Activated naive CD8-positive, alpha-beta T cell treated with anti-CD3 and anti-CD28 coated beads, Interleukin-2, amount 50 U/mL, for 16 hours (primary cell): ENCODE measurements at places on chromosomes 5 and 9.

- DNase-seq, result no peak
Measured at GRCh38 chr9:109811876-109812275, 31.9 kb downstream of the PALM2AKAP2 start.

DNA sequence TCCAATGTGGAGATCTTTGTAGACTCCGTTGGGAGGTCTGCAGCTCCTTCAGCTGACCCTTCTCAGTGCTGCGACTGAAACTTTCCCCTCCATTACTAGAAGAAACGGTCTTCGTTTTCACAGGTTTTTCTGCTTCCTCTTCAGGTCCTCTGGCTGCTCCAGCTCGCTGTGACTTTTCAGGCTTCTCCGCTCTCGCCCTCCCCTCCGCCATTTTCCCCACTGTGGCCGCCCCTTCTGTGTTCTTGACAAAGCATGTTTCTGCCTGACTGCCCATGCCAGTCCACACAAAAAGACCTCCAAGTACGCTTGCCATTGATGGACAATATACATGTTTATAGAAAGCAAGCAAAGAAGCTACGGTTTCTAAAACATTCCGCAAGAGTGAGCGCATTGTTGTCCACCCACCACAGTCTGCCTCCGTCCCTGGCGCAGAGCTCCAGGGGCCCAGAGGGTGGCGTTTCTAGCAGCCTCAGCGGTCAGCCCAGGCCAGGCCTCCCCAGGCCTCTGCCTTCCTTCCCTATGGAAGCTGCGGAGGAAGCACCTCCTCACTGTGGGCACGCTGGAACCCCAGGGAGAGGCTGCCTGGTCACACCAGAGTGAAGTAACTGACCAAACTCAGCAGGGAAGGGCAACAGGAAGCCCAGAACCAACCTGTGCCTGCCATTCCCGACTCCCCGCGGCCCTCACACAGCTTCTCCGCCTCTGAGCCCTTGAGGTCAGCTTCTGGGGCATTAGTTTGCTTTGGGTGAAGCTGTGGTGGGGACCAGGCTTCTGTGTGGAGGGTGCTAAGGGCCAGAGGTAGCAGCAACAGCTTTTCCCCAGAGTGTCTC, 19.9 kb upstream of the S1PR3 start:
- no peak for DNase-seq

DNA sequence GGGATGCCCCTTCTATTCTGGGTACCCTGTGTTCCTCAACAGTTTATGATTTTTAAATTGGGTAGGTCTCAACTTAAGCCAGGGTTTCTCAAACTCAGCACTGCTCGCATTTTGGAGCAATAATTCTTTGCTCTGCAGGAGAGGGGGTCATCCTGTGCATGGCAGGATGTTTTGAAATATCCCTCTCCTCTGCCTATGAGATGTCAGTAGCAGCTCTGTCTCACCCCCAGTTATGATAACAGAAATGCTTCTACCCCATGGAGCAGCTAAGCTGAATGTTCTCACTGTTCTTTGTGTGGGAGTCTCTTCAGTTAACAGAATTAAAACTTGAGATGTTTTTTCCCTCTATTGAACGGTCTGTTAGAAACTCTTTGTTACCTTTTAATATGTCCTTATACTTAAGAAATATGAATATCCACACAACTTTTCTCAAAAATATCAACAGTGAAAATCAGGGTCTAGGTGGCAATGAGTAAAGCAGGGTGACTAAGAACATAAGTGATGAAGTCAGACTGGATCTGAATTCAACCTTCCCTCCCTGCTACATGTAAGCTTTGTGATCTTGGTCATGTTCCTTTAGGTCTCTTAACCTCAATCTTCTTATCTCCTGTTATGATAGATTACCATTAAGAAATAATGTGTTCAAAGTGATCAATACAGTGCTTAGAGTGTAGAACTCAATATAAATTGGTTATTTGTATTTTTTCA, 89.0 kb downstream of the CAMK4 start:
- DNase-seq, result no peak

DNA sequence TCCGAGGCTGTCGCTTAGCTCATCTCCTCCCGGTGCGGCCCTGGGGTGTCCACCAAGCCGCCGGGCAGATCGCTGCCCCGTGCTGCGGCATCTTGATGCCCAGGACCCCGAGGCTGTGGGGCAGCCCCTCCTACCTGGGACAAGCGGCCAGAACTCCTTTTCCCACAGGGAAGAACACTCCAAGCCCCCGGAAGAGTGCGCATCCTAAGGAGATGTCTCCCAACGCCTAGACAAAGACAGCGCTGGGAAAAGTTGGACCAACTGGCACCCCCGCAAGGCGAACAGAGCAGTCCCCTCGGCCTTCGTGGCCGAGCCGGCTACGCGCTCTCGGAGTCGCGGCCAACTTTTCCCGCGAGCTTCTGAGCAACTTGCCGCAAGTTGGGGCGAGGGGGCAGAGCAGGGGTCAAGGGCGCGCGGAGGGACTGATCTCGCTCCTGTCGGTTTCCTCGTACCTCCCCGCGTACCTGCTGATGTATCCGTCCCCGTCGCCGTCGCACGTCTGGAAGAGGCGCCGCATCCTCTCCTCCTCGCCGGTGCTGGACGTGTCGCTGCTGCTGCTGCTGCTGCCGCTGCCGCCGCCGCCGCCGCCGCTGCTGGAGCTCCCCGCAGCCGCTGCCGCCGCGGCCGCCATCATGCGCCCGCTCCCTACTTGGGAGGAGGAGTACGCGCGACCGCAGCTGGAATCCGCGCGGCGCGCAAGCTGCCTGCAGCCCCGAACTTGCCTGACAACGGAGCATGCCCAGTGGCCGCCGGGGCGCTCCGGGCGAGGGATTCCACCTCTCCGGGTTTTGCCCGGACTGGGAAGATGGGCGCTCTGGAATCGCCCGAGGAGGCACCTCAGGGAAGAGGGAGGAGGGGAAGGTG, at the start of gene MCC:
Gene MCC (minus strand): TSS at position 673 of the 864 bp plus-strand sequence.
- DNase-seq, result no peak

DNA sequence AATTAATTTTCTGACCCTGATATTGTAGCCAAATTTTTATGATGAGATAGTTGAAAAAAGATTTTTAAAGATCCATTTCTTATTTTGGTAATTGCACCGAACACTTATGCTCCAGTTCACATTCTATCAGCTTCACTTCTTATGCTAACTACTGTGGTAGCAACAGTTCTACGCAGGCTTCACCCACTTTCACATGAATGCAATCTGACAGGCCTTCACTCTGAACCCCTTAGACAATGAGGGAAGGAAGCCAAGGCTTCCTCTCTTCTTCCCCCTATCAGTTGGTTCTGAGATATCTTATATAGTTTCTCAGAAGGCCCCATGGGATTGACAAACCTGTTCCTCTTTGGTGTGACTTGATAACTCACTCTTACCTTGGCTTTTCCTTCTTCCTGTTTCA, 185.8 kb downstream of the CETN3 start:
- DNase-seq, result no peak

GRCh38 chr9:92035146-92035545, 80.1 kb downstream of the SPTLC1 start:
- DNase-seq, result no peak

DNA sequence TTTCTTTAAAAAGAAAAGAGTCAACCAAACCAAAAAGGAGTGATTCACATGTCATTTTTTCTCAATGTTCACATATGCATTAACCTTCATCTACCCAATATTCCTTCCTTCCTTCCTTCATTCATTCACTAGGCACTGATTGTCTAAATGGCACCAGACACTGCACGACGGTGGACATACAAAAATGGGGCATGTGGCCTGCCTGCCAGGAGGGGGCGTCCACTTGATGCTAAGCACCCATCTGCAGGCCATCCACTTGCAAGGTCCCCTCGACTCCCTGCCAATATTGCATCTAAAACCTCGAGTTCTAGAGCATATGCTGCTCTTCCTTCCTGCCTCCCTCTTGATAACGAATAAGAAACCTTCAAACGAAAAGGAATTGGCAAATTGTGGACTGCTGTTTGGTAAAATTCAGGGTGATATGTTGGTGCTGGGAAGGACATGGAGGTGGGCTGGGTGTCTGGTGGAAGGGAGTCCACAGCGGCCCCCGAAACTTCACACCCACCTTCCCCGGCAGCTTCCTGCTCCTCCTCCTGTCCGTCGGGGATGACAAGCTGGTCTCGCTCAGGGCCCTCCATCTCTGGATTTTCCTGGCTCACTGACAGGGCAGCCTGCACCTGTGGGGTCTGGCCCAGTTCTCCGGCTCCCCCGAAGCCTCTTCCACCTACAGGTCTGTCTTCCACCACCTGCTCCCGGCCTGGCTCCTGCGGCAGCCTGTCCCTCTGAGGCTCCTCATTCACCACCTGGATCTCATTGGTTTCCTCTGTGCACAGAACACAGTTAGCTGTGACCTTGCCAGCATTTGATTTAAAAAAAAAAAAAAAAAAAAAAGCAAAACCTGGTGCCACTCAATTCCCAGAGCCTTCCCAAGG, 64.3 kb downstream of the GOLM1 start:
- no peak for DNase-seq

DNA sequence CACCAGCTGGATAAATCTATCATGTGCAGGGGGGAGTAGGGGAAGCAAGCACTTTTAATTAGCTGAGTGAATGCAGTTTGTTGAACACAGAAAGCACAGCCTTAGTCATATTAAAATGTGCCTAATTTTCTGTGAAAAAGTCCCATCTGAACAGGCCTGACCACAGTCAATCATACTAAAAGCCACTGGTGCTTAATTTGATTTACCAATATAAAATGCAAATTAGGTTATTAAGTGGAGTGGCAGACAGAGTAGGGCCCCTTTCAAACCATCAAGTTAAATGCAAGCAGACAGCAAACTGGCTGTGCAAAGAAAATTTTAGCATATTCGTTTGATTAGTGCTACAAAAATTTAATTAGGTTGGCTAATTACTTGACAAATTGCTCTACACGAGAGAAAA, 176.1 kb downstream of the ISL1 start:
- no peak for DNase-seq

GRCh38 chr5:90530736-90531487, 1.5 kb upstream of the LYSMD3 start:
- DNase-seq, result no peak

- no peak for DNase-seq
Measured at GRCh38 chr5:111730659-111731382, 26.2 kb downstream of the NREP start.

DNA sequence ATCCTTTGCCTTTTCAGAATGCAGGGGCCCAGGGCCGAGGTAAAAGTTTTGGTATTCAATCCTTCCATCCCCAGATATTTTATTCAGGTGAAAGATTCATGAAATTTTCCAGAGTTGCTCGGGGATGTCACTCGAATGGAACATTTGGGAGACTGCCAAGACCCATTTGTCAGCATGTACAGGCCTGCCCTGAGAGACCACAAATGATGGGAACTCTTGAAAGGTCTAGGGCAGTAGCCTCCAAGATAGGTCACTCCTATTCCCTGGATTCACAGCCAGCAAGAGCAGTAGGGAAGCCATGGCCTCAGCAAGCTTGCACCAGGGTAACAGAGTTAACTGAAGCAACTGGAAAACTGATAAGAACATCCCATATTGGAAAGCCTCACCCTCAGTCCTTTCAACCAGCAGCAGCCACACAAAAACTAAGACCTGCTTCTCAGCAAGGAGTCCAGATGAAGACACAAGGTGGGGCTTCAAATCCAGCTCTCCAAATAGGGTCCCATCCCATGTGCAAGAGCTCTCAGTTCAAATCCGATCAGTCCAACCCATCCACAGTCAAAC, 12.5 kb downstream of the CARD6 start:
- no peak for DNase-seq

DNA sequence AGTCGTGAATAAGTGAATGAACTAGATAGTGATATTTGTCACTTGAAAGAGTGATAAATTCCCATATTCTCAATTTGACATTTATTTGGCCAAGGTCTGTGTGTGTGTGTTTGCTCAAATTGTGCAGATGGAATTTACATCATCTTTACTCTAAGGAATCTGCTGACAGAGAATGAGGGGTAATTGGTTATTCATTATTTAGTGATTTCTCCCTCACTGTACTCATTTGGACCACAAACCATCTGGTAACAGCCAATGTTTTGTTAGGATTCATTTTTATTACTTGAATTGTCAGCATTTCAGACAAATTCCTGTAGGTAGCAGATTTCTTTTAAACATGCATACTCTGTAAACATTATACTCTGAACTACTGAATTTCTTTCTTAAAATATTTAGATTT, 15.6 kb downstream of the VCAN start:
- no peak for DNase-seq

DNA sequence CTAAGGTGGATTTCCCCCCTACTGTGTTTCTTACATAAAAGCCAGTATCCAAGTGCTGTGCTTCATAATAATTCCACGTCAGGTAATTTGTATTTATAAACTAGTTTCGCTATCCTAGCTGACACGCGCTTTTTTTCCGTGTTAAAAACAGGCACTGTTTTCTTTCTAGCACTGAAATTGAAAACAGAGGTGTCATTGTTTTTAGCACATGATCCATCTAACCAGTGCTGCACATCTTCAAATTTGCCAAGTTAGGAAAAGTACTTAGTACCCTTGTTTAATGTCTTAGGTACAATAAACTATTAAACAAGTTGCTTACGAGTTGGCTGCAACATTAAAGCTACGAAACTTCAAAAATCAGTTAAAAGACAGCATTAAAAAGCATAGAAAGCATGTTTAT, 49.9 kb downstream of the JMY start:
- no peak for DNase-seq

- no peak for DNase-seq
Measured at GRCh38 chr9:134942011-134942787, 24.5 kb upstream of the FCN1 start.

- no peak for DNase-seq
Measured at GRCh38 chr5:140043508-140043872, 391 bp upstream of the NRG2 start.

DNA sequence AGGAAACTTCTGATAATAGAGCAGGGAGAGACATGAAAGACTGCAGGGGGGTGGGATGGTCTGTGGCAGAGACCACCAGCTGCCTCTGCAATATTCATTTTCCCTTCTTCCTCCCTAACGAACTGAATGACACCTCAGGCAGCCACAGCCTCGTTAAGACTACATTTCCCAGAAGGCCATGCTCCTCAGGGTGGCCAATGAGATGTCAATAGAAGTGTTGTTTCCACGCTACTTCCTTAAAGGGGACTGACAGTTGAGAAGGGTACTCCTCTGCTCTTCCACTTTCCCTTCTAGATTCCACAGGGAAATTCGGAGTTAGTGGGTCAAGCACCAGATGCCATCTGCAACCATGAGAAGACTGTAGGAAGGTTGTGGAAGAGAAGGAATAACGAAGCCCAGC, 52.0 kb upstream of the DAPK1 start:
- no peak for DNase-seq

DNA sequence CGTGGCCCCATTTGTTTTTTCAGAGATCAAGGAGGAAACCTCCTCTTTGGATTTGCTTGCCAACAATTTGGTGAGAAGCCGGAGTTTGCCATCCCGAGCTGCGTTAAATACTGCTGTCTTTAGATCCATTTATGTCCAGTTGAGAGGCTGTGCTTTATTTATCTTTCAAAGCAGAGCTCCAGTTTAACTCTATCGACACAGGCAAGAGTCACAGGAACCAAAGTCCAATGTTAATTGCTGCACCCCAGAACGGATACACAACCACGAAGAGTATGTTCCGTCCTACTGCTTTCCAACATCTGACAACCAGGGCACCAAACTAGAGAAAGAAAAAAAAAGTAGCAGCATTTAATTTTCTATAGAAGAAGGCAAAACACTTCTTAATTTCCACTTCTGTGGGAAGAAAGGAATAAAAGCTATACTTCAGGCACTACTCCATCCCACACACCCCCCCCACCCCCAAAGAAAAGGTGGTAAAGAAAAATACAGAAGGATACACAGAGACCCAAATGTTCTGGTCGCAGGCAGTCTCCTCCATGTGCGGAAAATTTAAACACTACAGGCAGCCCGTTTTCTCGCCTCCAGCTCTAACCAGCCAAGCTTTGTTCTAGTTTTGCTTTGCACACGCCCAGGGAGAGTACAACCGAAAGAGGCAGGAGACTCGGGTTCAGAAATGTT, 1.1 kb downstream of the FEM1C start:
- DNase-seq, result no peak
